ENCODE measurements at places on chromosomes 1 and 21. TPM values are rescaled to one million over a fixed set of nuclear protein-coding genes. Genes with fewer than 3 reads are reported as not detected.

GRCh38 chr1:116332451-116332850 is 40.6 kb upstream of the ATP1A1 start:
- peaks cover 8% of the 10 kb centered on the region for H3K4me1 ChIP-seq
- H3K4me3 ChIP-seq = no peak overlapping the region
- peaks cover 18% of the 10 kb centered on the region for H3K27me3 ChIP-seq
- H3K27ac ChIP-seq = no peak overlapping the region
- no peaks in the 10 kb centered on the region for H3K36me3 ChIP-seq

GRCh38 chr1:73576083-73576482 is 621.9 kb downstream of the LRRIQ3 start:
- H3K36me3 ChIP-seq = no peaks in the 10 kb centered on the region
- DNase-seq = no peak
- H3K27ac ChIP-seq = no peak overlapping the region
- no peak overlapping the region for H3K4me3 ChIP-seq
- no peaks in the 10 kb centered on the region for H3K27me3 ChIP-seq

GJA8 gene
- not detected for total RNA-seq

BLACAT1 gene
- not detected for total RNA-seq

- H3K4me1 ChIP-seq = no peaks in the 10 kb centered on the region
- H3K27ac ChIP-seq = no peak overlapping the region
- no peaks in the 10 kb centered on the region for H3K36me3 ChIP-seq
Observed at GRCh38 chr1:11523261-11523660, 44.3 kb downstream of the DISP3 start.

DNA sequence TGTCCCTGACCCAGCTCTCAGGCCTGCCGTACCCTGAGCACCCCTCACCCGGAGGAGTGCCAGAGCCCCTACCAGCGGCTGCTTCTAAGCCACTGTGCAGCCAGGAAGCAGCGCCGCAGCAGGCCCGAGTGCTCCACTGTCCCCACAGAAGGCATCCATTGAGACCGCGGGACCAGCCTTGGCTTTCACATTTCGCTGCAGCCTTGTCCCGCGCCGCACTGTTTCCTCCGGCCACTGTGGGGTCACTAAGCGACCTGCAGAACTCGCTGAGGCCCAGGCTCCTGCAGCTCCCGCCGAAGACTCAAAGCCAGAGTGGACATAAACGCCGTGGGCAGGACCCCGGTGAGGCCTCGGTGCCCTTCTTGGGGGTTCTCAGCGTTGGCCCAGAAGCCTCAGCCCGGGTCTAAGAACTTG is 3.0 kb downstream of the ALX3 start:
- H3K27me3 ChIP-seq = peaks cover 38% of the 10 kb centered on the region
- H3K27ac ChIP-seq = peak overlapping the region; percentile 86
- H3K4me1 ChIP-seq = peaks cover 17% of the 10 kb centered on the region
- H3K4me3 ChIP-seq = peak overlapping the region; percentile 85
- H3K36me3 ChIP-seq = peaks cover 5% of the 10 kb centered on the region

GRCh38 chr21:20729376-20729775 is 268.8 kb upstream of the NCAM2 start:
- no peaks in the 10 kb centered on the region for H3K27me3 ChIP-seq
- no peak overlapping the region for H3K27ac ChIP-seq
- H3K4me1 ChIP-seq = no peaks in the 10 kb centered on the region
- H3K4me3 ChIP-seq = no peak overlapping the region

APOBEC4 gene
- total RNA-seq = not detected

GRCh38 chr21:42679319-42680057 is 26.1 kb downstream of the PDE9A start:
- H3K4me3 ChIP-seq = no peak overlapping the region
- peaks cover 6% of the 10 kb centered on the region for H3K36me3 ChIP-seq
- no peak overlapping the region for H3K27ac ChIP-seq

LORICRIN gene
- not detected for total RNA-seq

GRCh38 chr1:165290148-165290547 is 66.4 kb downstream of the LMX1A start:
- no peaks in the 10 kb centered on the region for H3K4me1 ChIP-seq
- no peak overlapping the region for H3K4me3 ChIP-seq
- H3K27ac ChIP-seq = no peak overlapping the region
- no peaks in the 10 kb centered on the region for H3K27me3 ChIP-seq
- DNase-seq = peak; percentile 7

GRCh38 chr1:167483790-167484189 is 34.5 kb downstream of the CD247 start:
- H3K4me3 ChIP-seq = no peak overlapping the region
- H3K27me3 ChIP-seq = peaks cover 43% of the 10 kb centered on the region
- DNase-seq = no peak
- H3K27ac ChIP-seq = no peak overlapping the region
- no peaks in the 10 kb centered on the region for H3K4me1 ChIP-seq

DNA sequence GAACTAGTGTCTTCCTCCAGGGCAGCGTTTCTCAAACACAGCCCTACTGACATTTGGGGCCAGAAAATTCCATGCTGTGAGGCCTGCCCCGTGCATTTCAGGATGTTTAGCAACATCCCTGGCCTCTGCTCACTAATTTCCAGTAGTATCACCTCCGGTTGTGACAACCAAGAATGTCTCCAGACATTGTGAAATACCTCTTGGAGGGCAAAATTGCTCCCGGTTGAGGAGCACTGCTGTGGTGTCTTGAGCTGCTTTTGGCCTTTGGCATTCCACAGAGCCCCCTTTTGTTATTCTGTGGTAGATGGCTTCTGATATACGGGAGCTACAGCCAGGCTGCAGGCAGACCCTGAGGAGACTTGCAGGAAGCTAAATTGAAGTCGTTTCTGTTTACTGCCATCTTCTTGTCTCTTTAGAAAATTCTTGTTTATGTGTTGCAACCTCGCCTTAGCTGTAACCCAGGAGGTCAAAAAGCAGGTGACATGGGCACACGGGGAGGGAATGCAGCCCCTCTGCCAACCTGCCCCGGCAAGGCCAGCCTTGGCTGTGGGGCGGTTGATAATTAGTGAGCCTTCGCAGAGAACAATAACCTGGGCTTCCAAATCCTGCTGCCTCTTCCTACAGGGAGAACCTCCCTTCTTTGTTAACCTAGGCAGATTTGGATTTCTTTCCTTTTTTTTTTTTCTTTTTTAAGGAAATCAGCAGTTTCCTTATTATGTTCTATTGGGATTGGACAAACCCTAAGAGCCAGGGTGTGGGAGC is 74.7 kb upstream of the AKT3 start:
- no peaks in the 10 kb centered on the region for H3K27me3 ChIP-seq
- peak overlapping the region; percentile 96 for H3K27ac ChIP-seq
- DNase-seq = peak; percentile 25
- H3K36me3 ChIP-seq = peaks cover 5% of the 10 kb centered on the region

- peaks cover 72% of the 10 kb centered on the region for H3K27me3 ChIP-seq
- no peak for DNase-seq
- no peaks in the 10 kb centered on the region for H3K4me1 ChIP-seq
- no peak overlapping the region for H3K4me3 ChIP-seq
Observed at GRCh38 chr21:33116676-33117075, 46.7 kb downstream of the OLIG1 start.

C1orf87 gene
- total RNA-seq = not detected

DNA sequence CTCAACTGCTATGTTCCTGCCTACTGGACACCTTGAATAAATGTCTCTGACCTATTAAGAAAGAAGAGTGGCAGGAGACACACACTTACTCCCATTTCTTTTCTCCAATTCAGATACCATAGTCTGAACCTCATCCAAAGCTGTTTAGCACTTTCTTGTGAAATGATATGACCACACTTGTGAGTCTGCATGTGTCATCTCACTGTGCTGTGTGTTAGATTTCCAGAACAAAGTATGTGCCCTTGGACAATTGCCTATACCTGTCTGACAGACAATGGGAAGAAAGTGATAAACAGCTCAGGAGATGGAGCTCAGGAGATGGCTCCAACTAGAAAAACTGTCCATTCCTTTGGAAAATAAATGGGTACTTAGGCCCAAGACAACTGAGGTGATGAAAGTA is 48.4 kb downstream of the USP48 start:
- 0 out of 2 replicates have a peak, but pooled peaks cover 5% of the 10 kb centered on the region for H3K36me3 ChIP-seq
- no peak overlapping the region for H3K4me3 ChIP-seq
- no peak overlapping the region for H3K27ac ChIP-seq
- H3K27me3 ChIP-seq = no peaks in the 10 kb centered on the region

TTC4 gene
- total RNA-seq = 20.5 TPM

GRCh38 chr1:181488866-181489265 is 5.5 kb downstream of the CACNA1E start:
- H3K36me3 ChIP-seq = no peaks in the 10 kb centered on the region
- DNase-seq = no peak
- no peak overlapping the region for H3K4me3 ChIP-seq
- H3K27me3 ChIP-seq = peaks cover 21% of the 10 kb centered on the region
- H3K27ac ChIP-seq = no peak overlapping the region
- no peaks in the 10 kb centered on the region for H3K4me1 ChIP-seq

HPDL gene
- total RNA-seq = 0.61 TPM

GRCh38 chr1:30731806-30732276 is 8.5 kb upstream of the MATN1 start:
- H3K27me3 ChIP-seq = peaks cover 25% of the 10 kb centered on the region
- 0 out of 2 replicates have a peak, but pooled peaks cover 9% of the 10 kb centered on the region for H3K4me1 ChIP-seq
- H3K4me3 ChIP-seq = no peak overlapping the region
- DNase-seq = no peak

DNA sequence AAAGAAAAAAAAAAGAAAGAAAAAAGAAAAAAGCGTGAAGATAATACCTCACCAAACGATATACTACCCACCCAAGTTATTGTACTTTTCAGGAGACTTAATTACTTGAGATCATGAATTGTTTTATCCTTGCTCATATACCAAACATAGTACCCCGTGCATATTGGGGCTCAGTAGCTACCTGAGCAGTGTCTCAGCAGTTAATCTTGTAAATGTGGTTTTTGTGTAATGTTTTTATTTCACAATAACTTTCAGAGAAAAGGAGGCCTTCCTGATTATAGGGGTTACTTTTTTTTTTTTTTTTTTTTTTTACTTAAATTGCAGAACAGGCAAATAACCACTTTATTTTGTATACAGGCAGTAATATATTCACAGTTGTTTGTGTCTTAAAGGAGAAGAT is 80.3 kb downstream of the OSBPL9 start:
- no peaks in the 10 kb centered on the region for H3K36me3 ChIP-seq
- H3K4me3 ChIP-seq = no peak overlapping the region
- no peak overlapping the region for H3K27ac ChIP-seq
- peak; percentile 9 for DNase-seq
- H3K4me1 ChIP-seq = peaks cover 64% of the 10 kb centered on the region
- H3K27me3 ChIP-seq = no peaks in the 10 kb centered on the region

- H3K36me3 ChIP-seq = no peaks in the 10 kb centered on the region
- H3K27me3 ChIP-seq = no peaks in the 10 kb centered on the region
- H3K4me1 ChIP-seq = peaks cover 39% of the 10 kb centered on the region
- H3K4me3 ChIP-seq = no peak overlapping the region
Observed at GRCh38 chr1:231867607-231868006, 241.0 kb downstream of the DISC1 start.

DNA sequence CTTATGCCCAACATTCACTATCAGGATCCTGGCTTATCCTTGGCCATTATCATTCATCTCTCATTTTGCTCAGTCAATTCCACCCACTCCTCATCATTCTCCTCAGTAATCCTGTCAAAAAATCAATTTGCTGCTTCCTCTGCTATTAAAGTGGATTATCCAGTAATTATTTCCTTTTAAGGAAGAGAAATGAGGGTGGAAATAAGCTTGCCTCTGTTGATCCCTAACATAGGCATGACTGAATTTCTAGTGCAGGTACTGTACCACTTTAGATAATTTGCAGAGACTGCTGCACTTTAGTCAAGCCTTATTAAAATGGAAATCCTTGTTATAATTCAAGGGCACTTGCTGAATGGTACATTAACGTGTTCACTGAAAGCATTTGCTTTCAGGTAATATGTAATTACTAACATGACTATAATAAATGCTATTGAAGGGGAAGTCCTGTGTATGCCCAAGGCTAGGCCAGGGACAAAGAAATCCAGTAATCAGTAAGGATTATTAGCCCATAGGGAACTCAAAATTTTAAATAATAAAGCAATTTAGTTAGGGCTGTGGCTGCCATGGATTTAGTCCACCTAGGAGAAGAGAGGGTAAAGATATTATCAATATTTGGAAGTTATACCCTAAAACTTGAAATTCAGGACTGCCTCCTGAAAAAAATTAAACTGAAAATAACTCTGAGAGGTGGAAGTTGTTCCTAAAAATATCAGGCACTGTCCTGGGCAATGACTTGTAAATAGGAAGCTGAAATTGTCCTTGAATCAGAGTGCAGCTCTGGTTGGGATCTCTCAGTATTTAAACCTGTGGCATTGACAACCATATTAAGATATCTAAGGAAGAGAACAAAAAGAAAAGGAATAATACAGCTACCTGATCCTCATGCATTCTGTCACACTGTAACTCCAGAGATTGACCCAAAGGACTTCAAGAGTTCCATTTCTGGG is 43.4 kb downstream of the RGS2 start:
- H3K4me3 ChIP-seq = no peak overlapping the region
- no peaks in the 10 kb centered on the region for H3K4me1 ChIP-seq
- H3K36me3 ChIP-seq = no peaks in the 10 kb centered on the region
- H3K27me3 ChIP-seq = peaks cover 2% of the 10 kb centered on the region
- no peak overlapping the region for H3K27ac ChIP-seq
- DNase-seq = no peak

GRCh38 chr1:51997974-51998382 is 7.5 kb upstream of the RAB3B start:
- peaks cover 25% of the 10 kb centered on the region for H3K4me1 ChIP-seq
- H3K27ac ChIP-seq = no peak overlapping the region
- H3K36me3 ChIP-seq = no peaks in the 10 kb centered on the region
- no peak overlapping the region for H3K4me3 ChIP-seq
- H3K27me3 ChIP-seq = no peaks in the 10 kb centered on the region

DNA sequence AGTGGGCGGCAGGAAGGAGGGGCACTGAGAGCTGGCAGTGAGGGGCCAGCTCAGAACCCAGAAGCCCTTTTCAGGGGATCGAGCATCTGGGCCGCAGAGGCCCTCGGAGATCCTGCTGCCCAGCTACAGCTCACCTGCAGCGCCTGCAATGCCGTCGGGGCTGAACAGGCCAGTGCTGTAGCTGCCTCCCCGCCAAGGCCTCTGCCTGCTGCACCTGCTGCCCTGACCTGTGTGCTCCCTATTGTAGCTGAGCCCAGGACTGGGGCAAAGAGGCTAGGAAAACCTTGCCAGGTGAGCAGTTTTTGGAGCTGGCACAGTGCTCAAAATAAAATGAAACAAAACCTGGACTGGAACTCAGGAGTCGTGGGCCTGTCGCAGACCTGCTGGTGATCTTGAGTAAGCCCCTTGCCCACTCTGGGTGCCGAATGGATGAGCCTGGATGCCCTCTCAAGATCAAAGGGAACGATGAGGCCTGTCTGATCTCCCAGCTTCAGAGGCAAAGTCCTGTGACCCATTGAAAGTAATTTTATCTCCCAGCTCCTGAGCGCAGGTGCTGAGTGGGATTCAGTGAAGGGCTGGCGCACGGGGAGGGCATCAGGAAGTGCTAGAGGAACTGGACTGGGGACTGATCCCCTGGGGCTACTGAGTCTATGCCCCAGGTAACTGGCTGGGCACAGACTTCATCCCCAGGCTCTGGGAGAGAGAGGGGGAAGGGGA is 154.6 kb downstream of the FOXD2 start:
- no peaks in the 10 kb centered on the region for H3K36me3 ChIP-seq
- H3K27me3 ChIP-seq = peaks cover 12% of the 10 kb centered on the region
- H3K27ac ChIP-seq = no peak overlapping the region
- no peak overlapping the region for H3K4me3 ChIP-seq
- no peaks in the 10 kb centered on the region for H3K4me1 ChIP-seq
- DNase-seq = no peak

TMEM35B gene
- 28.3 TPM for total RNA-seq

GRCh38 chr1:209643285-209644020 is 8.8 kb downstream of the LAMB3 start:
- no peak overlapping the region for H3K27ac ChIP-seq
- peaks cover 2% of the 10 kb centered on the region for H3K27me3 ChIP-seq
- no peak for DNase-seq
- H3K4me3 ChIP-seq = no peak overlapping the region
- no peaks in the 10 kb centered on the region for H3K36me3 ChIP-seq
- H3K4me1 ChIP-seq = peaks cover 41% of the 10 kb centered on the region

GNPAT gene
- 34.9 TPM for total RNA-seq

FCER1G gene
- not detected for total RNA-seq

LCE2A gene
- 4.0 TPM for total RNA-seq

All from HFFc6 (cell line).